ENCODE measurements at places on chromosomes 1 and 21.

DNA sequence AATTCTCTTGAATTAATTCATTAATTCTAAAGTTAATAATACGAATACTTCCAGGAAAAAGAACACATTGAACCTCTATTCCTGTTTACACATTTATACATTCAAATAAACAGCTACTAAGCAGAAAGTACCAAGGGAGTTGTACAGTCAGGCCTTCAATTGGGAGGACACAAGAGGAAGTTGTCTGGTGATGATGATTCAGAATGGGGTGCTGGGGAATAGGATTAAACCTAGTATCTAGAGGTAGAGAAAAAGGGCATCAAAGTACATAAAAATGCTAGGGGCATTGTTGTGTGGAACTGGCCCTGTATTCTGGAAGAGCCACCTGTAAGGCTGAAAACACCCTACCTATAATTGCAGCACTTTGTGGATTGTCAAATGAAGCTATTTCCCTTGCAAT lies 71.7 kb upstream of the MROH9 start:
- DNase-seq = no peak

- DNase-seq = no peak
Observed at GRCh38 chr1:211183747-211184313, 49.9 kb upstream of the KCNH1 start.

GRCh38 chr1:236553370-236553769 lies 29.6 kb downstream of the LGALS8 start:
- no peak for DNase-seq

GRCh38 chr21:26280775-26281174 lies 110.2 kb upstream of the APP start:
- DNase-seq = peak; percentile 50

GRCh38 chr1:10267319-10267718 lies 56.9 kb downstream of the KIF1B start:
- no peak for DNase-seq

- DNase-seq = no peak
Observed at GRCh38 chr1:234989019-234989418, 139.6 kb downstream of the TOMM20 start.

DNA sequence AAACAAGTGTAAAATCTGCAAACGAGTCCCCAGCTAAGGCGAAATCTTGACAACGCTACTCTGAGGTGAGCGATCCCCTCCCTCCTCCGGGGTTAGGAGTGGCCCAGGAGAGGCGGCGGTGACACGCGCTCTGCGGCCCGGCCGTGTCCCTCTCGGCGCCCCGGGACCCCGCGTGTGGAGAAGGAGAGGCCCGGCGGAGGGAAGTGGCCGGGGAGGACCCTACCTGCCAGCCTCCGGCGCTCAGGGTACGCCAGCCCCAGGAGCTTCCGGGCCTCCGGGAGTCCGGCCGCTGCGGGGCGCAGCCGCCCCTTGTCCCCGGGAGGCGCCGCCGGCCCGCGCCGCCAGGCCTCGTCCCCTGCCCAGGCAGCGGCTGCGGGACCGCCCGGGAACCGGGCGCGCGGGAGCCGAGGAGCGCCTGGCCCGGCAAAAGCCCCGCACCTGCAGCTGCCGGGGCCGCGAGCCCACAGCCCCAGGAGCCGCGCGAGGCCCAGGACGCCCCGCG lies 543 bp downstream of the ABCB10 start:
- peak; percentile 68 for DNase-seq

- DNase-seq = no peak
Observed at GRCh38 chr21:37945036-37945435, 28.8 kb upstream of the KCNJ6 start.

GRCh38 chr1:228276901-228277490 lies 69.2 kb downstream of the OBSCN start:
- DNase-seq = peak; percentile 42

- DNase-seq = no peak
Observed at GRCh38 chr1:71488555-71489252, 407.9 kb upstream of the ZRANB2 start.

- DNase-seq = peak; percentile 64
Observed at GRCh38 chr1:6241887-6242740, 1.9 kb upstream of the HES3 start.

DNA sequence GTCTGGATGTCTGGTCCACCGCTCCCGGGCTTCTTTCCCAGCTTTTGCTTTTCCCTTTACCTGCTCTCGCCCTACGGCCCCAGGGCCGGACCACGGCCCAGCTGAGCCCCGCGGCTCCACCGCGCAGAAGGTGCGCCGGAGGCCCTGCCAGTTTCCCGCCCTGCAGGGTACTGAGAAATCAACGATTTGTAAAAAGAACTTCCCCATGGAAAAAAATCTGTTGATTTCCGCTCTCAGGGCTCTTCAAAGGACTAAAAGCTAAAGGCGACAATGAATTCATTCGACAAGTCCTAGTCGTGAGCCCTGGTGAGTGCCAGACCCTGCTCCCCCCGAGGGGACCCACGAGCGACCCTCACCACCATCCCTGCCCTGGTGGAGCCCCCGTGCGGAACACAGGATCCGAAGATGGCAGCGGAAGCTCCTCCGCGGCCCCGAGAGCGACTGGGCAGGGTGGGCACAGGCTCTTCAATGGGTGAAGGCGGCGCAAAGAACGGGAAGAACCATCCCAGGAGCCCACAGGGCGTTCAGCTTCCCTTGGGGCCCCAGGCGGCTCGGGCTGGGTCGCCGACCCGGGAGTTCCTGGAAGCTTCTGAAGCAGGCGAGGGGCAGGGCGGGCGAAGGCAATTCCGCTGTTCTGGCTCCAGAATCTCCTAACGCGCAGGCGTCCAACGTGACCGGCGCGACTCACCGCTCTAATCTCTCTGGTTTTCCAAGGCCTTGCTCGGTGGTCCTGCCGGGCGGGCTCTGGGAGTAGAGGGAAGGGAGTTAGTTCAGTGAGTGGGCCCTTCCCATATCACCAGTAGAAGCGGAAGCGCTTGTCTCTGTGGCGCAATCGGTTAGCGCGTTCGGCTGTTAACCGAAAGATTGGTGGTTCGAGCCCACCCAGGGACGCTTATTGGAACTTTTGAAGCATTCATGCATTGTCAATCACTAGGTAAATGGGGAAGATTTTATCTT lies 6.6 kb upstream of the RNU1-2 start:
- DNase-seq = peak; percentile 81

DNA sequence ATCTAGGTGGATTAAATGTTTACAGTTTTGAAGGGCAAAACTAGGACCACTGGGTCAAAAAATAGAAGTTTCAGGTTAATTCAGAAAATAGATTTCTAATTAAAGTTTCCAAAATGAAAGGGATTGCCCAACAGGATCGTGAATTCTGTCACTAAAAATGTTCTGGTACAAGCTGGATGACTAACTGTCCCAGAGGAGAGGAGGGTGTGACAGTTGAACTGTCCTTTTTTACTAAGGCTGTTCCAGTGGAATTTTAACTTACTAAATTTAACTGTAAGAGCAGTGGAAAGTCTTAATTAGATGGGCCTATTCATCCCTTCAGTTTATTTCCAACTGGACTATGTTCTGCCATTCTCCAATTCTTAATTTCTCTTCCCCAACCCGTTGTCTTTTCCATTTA lies 7.2 kb downstream of the SNX7 start:
- no peak for DNase-seq

GRCh38 chr1:113905435-113905861 lies 322 bp downstream of the DCLRE1B start:
- DNase-seq = no peak

DNA sequence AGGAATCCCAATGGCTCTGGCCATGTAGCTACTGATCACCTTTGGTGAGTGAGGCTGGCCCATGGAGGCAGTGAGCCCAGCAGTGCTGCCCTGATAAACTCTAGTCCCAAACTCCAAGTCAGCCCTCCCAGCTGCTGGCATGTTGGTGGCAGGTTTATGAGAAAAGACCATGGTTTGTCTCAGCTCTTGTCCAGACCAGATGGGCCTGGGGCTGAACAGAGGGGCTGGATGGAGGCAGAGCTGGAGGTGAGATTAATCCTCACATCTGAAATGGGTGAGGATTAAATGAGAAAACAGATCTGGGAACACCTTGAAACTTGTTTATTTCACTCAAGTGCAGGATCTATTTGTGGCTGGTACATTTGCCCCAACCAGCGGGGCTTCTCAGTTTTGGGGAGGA lies 3.2 kb downstream of the TMEM269 start:
- no peak for DNase-seq

DNA sequence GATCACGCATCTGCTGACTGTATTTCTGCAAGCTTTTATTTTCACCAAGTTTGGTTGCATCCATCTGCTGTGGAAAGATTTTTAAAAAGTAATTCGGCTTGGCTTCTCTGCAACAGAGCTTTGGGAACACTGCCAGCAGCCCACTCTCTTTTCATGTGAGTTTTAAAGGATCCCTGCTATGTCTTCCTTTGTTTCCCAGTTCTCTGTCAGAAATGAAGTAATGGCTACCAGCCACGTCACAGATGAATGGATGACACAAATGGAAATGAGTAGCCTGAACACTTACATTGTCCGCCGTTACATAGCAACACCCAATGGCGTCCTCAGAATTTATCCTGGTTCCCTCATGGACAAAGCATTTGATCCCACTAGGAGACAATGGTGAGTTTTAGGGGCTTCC lies 80.6 kb upstream of the RAVER2 start:
- no peak for DNase-seq

DNA sequence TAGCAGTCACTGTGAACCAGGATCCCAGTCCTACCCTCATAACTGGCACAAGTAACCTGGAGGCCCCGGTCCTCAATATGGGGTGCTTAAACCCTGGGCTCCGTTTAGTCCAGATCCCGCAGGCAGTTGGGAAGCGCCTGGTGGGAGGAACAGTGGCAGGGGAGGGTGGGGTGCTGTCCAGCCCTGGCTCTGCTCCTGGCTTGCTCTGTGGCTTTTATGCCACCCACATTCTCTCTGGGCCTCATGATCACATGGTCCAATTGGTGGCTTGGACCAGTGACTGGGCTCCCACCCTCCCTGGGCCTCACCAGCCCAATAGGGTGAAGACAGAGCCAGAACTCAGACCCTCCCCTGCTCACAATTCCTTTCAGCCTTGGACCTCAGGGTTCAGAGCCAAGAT lies 2.9 kb downstream of the CD164L2 start:
- DNase-seq = no peak

GRCh38 chr21:38355992-38356781 lies 99.4 kb downstream of the KCNJ15 start:
- peak; percentile 90 for DNase-seq

- no peak for DNase-seq
Observed at GRCh38 chr1:210536254-210536961, 207.7 kb downstream of the HHAT start.

Data from right forelimb (tissue), 1 donor.